ENCODE measurements at places on chromosomes 1 and 21.

DNA sequence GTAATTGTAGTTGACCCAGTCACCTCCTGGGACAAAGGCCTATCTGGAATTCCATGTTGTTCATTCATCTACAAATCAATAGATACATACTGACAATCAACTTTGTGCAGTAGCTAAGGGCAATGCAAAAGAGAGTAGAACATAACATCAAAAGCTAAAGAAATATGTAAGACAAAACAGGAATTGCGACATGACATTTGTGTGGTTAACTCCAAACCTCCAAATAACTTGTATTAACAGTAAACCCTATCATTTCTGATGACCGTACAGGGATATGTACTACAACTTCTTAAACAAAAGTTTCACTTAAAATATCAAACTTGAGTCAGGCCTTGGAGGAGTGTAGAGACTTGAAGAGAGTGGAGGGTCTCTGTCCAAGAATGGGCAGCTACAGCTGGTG is 317.6 kb downstream of the SPATA17 start:
- DNase-seq: no peak

DNA sequence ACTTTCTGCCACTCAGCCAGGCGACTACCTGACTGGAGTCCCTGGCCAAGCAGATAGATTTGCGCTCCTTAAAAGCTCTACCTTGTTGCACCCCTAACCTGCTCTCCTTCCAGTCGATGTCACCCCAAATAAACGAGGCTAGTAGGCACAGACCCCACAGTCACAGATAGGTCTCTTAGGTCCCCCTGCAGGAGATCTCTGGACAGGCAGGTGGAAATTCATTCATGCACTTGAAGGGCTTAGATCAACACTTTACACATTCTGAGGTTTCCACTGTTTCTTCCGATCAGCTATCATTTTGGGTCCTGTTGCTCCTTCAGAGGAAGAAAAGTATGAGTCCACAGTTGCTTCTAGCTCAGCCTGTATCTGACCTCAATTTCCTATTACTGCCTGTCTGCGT is 272.6 kb upstream of the FMN2 start:
- DNase-seq: no peak

GRCh38 chr1:183407961-183408360 is 10.2 kb downstream of the NMNAT2 start:
- no peak for DNase-seq

- DNase-seq: no peak
Measured at GRCh38 chr1:109909561-109909960, 1.1 kb upstream of the CSF1 start.

DNA sequence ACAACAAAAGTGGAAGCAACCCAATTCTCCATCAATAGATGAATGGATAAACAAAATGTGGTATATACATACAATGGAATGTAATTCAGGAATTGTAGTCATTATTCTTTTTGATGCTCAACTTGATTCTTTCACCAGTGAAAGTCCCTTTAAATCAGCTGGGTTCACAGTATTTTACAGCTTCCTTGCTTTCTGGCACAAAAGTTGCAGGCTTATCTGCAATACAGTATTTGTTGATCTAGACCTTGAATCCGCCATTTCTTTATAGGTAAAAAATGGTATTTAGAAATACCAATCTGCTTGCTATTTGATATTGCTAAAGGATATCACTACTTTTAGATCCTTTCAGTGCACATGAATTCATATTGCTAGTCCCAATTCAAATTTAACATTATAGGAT is 44.7 kb upstream of the ERO1B start:
- DNase-seq: no peak

- DNase-seq: no peak
Measured at GRCh38 chr1:240457203-240457602, 154.8 kb downstream of the GREM2 start.

- no peak for DNase-seq
Measured at GRCh38 chr1:212640223-212640878, 31.8 kb downstream of the ATF3 start.

GRCh38 chr1:7376676-7377075 is 394.4 kb upstream of the VAMP3 start:
- no peak for DNase-seq

GRCh38 chr1:200401263-200401662 is 8.6 kb downstream of the ZNF281 start:
- no peak for DNase-seq

DNA sequence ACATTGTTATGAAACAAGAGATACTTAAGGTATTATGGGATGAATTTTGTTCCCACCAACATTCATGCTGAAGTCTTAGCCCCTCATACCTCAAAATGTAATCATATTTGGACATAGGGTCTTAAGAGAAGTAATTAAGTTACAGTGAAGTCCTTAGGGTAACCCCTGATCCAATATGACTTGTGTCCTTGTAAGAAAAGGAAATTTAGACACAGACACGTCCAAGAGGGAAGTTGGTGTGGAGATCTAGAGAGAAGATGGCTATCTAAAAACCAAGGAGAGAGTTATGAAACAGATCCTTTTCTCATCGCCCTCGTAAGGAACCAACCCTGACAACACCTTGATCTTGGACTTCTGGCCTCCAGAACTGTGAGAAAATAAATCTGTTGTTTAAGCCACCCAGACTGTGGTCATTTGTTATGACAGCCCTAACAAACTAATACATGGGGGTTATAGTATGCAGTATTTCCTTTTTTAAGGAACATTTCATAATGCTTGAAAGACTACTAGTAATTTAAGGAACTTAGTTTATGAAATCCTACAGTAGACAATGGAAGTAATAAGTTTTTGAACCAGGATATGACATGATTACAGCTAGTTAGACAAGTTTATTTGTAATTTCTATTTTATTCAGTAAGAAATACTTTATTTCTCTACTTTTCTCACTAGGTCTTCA is 875.5 kb upstream of the ADGRL2 start:
- no peak for DNase-seq

GRCh38 chr21:20106368-20106767 is 891.8 kb upstream of the NCAM2 start:
- no peak for DNase-seq

DNA sequence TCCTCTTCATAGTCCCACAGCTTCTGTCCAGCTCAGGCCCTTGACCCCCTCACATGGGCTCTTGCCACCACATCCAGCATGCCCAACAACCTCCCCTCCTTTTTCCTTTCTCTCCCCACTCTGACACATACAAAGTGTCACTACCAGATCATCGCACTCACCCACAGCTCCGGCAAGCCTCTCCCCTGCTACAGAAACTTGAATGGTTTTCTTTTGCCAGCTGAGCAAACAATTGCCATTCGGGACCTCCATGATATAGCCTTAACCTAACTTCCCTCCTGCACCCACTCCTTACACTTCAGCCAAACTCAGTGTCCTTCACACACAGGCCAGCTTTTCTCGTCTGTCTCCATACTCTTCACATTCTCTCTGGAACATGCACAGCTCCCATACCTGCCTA is 43.3 kb downstream of the MAB21L3 start:
- no peak for DNase-seq

DNA sequence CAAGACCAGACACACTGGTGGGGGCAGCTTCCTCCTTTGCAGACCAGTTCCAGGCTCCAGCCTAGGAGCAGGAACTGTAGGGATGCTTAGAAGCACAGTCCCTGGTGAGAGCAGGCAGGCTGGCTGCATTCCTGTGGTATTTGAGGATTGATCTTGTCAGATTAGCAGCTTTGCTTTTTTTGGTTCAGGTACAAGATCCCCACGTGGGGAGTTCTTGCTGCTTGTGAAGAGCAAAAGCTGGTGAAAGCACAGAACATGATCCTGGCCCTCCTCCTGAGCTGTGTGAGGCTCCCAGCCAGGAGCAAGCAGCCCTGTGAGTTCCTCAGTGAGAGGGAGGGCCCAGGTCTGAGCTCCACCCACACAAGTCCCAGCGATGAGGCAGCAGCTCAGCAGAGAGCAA is 75.3 kb upstream of the ARTN start:
- peak; percentile 94 for DNase-seq

DNA sequence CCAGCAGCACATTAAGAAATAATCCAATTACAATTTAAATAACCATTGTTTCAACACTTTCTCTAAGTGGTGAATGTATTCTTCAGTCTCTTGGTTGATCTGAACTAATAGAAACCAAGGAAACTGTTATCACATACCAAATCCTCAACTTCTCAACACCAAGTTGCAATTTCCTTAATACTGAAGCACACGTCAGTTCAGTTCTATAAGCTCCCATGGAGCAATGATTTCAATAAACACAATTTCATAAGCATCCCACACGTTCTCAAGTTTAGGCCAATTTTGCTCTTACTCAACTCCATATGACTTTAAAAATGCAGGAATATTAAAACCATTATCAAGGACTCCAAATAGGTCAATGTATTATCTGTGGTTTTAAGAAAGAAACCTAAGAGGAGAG is 5.8 kb upstream of the ERG start:
- DNase-seq: no peak

DNA sequence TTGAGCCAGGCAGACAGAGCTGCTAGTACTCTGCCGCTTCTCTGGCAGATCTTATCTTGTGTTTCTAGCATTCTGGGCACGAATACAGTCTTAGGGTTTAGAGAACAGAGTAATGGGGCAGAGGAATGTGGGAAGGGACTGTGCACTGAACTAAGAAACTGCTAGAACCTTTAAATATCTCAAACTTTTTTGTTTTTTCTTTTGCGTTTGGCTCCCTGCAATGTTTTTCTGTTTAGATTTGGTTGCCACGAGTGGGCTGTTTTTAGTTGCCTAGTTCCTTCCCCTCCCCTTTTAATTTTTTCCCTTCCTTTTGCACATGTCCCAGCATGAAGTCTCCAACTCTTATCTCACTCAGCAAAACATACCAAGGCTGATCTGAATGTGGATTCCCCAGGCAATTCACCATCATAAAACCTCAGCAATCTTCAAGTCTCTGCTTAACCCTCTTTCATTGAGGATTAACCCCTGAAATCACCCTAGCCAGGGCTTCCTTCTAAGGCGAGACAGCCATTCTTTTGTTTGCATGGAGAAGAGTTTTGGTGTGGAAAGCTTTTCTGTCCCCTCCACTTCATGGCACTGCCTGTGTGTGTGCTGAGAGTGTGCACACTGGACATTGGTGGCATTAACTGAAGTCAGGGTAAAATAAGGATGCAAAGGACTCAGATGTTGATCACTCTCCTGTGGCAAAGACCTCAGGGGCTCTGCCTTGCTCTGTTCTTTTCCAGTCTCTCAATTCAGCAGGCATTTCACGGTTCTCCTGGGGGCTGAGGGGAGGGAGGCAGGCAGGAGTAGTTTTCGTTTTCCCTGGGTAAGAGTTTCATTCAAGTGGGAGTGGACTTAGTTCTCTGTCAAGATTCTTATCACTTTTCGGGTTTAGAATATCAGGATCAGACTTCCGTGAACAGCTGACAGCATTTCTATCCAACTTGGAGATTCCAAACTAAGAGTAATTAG is 2.8 kb upstream of the ATF3 start:
- DNase-seq: no peak

DNA sequence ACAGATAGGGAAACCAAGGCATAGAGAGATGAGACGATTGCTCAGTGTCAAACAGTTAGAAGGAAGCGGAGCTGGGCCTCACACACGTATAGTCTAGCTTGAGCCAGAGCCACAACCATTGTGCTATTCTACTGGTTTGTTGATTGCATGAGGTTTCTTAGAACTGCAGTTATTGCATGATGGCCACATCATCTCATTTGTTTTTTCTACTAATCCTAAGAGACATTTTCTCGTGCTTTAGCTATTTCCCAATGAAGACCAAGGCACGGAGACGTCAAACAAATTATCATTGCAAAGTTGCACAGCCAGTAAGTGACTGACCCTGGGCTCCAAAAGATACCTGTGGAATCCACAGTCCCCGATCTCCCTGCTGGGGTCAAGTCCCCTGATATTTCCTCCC is 25.1 kb upstream of the ZNF362 start:
- no peak for DNase-seq

DNA sequence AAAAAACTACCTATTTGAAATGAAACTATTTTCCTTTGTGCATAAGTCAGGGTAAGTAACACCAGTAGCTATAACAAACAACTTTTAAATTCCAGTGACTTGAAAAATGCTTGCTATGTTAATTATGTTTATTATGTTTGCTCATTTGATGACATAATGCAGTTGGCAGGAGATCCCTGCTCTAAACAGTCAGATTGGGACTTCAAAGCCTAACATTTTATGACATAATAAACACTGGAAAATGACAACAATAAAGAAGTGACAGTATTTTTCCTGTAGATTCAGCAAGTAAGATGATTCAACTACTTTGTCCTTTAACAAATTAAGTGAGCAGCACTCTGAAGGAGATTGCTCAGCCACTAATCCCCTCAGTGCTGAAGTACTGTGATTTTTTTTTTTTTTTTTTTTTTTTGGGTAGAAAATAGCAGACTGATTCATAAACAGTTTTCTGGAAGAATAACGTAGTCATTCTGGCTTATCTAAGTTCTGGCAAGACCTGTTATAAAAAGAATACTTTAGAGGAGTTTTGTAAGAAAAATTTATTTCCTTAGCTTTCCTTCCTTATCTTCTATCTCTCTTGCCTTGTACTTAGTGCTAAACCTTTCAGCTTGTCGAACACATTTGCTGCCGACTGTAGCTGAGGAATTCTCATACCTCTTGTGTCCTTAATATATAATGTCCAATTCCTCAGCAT is 207.2 kb downstream of the PTGER3 start:
- no peak for DNase-seq

- no peak for DNase-seq
Measured at GRCh38 chr21:46066591-46067331, 31.2 kb upstream of the COL6A2 start.

DNA sequence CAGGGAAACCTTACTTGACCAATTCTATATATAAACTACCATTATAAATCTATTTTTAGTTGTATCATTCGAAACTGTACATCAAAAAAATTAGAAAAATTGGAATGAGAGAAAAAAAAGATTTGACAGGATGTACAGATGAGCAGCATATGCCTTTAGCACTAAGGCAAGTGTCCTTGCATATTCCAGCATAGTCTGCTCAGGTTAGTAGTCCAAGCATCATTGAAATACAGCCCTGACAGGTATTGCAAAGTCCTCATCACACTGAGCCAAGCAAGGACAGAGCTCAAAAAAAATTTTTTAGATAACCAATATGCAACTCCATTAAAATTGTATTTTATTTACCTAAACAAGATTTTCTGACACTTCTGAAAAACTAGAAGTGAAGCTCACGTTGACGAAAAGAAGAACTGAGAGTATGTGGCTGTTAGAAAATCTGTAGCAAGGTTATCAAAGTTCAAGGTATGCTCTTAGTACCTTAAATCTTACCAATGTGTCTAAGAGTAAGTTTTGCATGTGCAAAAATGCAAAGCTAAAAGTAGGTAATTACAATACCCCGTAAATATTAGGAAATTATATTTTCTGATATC is 465.6 kb upstream of the ADGRL4 start:
- DNase-seq: no peak

- no peak for DNase-seq
Measured at GRCh38 chr1:233427907-233428306, 100.4 kb downstream of the MAP3K21 start.
